ENCODE measurements at places on chromosomes 1 and 21.

DNA sequence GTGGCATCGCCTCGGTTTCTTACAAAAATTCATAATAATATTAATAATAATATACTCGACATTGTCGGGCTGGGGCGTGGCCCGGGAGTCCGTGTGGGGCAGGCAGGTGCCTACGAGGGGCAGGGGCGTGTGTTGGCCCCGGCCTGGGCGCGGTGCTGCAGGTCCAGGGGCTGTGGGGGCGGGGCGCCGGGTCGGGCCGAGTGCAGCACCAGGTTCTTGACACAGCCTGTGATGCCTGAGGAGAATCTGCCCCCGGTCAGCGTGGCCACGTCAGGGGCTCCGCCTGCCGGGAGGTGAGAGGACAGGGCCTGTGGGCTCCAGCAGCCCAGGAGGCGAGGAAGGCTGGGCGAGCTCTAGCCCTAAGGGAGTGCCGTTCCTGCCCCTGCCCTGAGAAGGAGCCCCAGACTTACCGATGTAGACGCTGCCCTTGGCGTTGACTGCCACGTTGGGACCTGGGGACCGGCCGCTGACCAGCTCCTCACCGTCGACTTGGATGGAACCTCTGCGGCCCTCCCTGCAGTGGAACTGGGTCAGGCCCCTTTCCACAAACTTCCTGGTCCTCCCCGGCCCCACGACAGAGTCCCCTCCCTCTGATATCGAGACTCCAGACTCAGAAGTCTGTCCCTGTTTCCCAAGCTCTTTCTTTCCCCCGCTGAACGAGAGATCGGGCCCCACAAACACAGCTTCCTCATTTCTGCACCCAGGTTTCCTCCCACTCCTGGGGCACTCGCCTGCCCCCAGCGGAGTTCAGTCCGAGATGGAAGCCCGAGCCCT, 11.3 kb downstream of the LDLRAD2 start:
- no peak for DNase-seq

DNA sequence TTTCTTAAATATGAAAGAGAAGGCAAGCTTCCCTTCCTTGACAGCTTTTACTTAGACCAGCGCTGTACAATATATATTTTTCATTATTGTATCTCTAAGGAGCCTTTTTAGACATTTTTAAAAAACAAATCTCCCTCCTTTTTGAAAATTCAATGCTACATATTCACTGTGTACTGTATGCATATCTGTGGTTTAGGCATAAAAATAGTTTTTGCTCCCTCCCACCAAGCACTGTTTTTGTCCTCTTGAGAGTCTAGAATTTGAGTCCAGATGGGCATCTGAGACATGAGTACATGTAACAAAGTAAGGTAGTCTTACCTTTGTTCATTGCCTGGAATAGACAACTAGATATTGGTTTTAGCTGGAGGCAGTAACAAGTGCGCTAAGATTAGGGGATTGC, 488.5 kb upstream of the RUNX1 start:
- DNase-seq: no peak

- no peak for DNase-seq
Observed at GRCh38 chr1:118744420-118744819, 243.7 kb downstream of the TBX15 start.

GRCh38 chr1:223531742-223532341, 133.7 kb downstream of the CAPN8 start:
- DNase-seq: peak; percentile 55

GRCh38 chr1:49397086-49397485, 620.4 kb upstream of the BEND5 start:
- DNase-seq: no peak

GRCh38 chr1:186187601-186188000, 187.5 kb downstream of the TPR start:
- no peak for DNase-seq
